T-helper 22 cell (primary cell): ENCODE measurements at places on chromosomes 7 and 10.
A peak's percentile ranks its signal among the peaks of the same experiment; 100 is the strongest.

GRCh38 chr7:118045629-118046028, 138.3 kb upstream of the LSM8 start:
- DNase-seq, result no peak

DNA sequence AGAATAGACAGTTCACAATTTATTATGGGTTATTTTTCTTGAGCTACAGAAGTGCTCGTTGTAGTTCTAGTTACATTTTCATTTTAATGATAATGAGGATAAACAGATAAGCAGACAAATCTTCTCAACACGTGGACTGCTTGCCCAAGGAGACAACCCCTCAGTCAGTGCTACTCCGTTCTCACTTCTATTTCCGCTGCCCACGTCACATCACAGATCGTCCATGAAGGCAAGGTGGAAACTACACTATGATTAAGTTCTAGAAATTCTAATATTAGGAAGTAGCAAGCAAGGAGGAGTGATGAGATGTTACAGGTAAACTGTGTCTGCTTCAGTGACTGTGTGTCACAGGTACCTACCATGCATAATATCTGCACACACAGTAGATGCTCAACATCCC, 210.5 kb downstream of the CHCHD3 start:
- DNase-seq, result no peak

DNA sequence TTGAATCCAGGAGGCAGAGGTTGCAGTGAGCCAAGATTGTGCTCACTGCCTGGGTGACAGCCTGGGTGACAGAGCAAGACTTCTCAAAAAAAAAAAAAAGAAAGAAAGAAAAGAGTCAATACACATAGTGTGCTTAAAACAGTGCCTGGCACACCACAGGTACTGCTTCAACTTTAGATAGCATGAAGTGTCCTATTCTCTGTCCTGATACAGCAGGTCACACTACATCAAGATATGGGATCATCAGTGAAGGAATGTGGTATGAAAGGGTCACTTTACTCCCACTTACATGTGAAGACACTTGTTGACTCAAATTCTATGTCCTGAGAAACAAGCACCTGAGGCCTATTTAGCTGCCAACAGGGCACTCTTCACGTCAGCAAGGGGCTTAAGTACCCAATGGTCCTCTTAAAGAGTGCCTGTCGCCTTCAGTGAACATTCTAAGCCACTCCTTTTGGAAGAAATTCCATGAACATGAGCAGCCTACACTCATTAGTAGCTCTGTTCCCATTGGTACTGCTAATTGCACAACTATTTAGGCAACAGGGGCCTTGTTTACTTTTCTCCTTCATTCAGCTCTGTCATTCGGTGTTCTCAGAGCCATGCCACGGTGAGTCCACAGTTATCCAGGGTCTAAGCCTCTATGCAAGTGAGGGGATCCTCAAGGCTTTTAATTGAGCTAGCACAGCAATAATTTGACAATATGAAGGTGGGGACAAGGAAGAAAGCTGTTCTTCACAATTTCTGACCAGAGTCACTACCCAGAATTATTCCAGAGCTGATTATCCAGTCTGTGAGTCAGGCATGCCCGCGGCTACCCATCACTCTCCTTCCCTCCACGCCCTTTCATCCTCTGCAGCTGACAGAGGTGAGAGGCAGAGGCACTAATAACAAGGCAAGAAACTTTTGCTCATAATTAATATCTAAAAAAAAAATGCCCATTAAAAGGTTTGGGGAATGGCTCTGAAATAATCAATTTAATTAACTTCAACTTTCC, 56.6 kb upstream of the PTN start:
- DNase-seq, result no peak

- DNase-seq, result no peak
These were observed 14.4 kb upstream of the IL15RA start for GRCh38 chr10:5991708-5992107.

- no peak for DNase-seq
These were observed 188.2 kb downstream of the PTPN20 start for GRCh38 chr10:47099474-47099873.

DNA sequence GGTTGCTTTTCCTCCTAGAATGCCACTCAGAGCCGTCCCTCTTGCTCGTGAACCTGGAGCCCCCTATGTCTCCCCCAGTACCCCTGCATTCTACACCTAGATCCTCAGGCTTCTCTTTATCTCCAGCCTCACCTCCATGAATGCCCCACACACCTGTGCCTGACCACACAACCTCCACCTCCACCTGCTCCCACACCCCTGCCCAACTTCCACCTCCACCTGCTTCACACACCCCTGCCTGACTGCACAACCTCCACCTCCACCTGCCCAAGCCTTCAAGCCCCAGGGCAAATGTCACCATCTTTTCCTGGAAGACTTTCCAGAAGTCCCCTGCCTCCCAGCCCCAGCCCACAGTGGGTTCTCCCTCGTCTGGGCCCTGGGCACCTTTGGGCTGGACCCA, 6.9 kb upstream of the LFNG start:
- DNase-seq, result no peak

DNA sequence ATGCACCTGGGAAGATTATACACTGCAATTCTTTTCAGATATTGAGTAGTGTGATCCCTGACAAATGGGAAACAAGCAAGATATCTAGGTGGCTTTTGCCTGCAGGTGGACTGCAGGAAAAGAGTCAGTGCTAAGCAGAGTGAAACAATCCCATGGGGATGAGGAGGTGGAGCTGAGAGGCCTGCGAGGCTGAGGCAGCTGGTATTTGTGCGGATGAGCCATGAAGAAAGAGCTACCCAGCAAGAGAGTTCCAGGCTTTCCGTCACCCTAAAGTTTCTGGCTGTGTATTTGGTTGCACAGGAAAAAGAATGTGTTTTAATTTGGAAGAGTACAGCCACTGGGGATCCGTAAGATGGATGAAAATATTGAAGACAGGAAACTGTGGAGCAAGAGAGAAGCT, 714.1 kb upstream of the COBL start:
- DNase-seq, result no peak

- DNase-seq, result no peak
These were observed 28.1 kb upstream of the PTN start for GRCh38 chr7:137371616-137372015.

DNA sequence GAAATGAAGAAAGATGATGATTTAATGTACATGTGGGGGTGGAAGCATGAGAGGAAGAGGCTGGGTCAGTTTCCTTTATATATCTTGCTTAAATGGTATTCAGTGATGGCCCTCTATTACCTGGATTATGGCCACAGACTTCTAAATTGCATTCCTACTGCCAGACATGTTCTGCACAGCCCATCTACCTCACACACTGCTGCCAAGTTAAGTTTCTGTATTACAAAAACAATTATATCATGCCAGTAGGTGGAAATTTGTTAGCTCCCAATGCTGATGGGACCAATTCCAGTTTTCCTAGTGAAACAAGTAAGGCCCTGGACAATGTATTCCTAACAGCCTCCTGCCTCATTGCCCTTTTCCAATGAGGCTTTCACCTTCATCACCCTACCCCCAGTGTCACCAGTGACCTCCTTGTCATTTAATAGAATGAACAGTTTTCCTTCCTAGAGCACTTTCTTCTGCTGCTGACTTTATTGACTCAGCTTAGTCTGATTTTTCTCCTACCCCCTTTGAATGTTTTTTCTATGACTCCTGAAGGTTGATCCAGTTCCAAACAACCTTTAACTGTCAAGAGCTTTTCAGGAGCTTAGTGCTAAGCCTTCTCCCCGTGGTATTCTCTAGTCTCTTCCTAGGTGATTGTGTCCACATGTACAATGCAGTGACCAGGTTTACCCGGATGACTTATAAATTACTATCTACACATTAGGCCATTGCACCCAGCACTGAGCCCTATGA, 316.6 kb upstream of the ANKRD30A start:
- DNase-seq, result no peak

- DNase-seq, result no peak
These were observed 110.7 kb downstream of the INHBA start for GRCh38 chr7:41592236-41592635.

DNA sequence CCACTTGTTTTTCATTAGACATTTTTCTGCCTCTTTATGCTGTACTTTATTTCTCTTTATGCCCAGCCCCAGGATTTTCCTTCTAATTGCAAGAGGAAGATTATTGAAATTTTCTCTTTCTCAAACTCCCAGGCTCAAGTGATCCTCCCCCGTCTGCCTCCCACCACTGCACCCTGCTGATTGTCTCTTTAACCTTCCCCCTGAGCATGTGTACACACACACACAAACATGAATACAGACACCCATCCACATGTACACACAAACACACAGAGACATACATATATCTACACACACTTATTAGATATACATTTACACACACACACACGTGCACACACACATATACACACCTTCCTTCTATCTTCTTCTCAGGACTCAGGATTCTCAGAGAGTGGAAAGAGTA, 37.3 kb upstream of the MAP3K8 start:
- DNase-seq, result no peak

DNA sequence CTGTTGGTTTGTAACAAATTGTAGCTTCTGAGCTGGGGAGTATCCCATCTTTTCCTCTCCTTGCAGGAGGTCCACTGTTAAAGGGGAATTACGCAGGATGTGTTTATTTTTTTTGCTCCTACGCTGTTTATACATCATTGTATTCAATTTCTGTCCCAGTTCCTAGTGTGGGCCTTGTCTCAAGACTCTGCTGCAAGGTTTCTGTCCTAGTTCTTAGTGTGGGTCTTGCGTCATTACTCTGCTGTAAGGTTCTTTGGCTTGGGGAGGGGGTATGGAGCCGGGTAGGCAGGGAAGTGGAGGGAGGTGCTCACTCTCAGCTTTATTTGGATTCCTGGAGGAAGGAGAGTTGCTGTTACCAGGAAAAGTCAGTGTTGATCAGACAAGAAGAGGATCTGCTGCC, 64.0 kb upstream of the TRIM8 start:
- no peak for DNase-seq

GRCh38 chr10:62637249-62638061, 167.1 kb upstream of the ADO start:
- peak; percentile 21 for DNase-seq

DNA sequence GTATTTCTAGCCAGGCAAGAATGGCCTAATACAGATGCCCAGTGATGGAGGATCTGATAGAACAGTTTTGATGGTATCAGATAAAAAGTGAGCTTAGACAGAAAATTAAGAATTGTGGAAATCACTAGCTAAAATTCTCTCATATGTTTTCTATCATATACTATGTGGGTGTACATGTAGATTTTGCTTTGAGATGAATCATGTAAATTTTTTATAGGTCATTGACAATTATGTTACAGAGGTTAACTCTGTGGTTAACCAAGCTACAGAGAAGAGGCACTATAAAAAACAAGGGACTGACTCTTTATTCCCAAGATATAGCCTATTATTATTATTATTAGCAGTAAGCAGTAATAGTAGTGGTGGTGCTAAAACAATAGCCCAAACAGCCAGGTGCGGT, 156.5 kb downstream of the ITGA8 start:
- no peak for DNase-seq

DNA sequence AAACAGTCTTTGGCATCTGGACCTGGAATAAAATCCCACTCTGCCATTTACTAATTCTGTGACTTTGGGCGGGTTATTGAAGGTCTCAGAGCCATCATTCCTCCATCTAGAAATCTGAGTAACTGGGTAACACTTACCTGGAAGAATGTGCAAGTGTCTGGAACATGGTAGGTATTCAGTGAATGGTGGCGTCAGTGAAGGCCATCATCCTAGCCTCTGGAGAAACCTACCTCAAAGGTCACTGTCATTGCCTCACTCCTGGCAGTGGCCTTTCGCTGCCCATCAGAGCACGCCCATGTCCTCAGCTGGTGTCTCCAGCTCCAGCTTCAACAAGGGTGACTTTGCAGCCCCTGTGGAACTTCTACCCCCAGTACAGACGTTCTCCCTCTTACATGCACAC, 4.5 kb downstream of the GAL3ST4 start:
- no peak for DNase-seq

- no peak for DNase-seq
These were observed 1.1 kb upstream of the DPY19L1 start for GRCh38 chr7:35038354-35038753.

DNA sequence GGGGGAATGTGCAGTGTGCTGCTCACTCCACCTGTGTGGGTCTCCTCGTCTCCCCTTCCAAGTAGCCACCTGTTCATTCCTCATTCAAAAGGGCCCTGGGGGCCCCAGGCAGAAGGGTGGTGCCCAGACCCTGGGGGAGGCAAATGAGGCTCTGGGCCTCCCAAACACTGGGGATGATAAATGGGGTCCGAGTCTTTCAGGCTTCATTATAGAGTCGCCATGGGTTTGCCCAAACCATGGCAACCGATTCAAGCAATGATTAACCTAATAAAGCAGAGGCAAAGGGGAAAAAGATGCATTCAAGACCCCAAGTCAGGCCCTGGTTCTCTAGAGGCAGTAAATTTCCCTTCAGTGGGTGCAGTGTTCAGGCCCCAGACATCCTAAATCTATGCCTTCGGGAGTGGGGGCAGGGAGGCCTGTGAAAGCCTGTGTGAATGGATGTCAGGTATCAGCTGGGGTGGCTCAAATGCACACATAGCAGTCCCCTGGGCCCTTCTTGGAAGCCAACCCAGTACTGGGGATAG, 10.4 kb downstream of the NEUROG3 start:
- no peak for DNase-seq

GRCh38 chr7:109996927-109997326, 1094.0 kb upstream of the LRRN3 start:
- no peak for DNase-seq

GRCh38 chr7:46897381-46897780, 684.5 kb downstream of the TNS3 start:
- DNase-seq, result no peak

DNA sequence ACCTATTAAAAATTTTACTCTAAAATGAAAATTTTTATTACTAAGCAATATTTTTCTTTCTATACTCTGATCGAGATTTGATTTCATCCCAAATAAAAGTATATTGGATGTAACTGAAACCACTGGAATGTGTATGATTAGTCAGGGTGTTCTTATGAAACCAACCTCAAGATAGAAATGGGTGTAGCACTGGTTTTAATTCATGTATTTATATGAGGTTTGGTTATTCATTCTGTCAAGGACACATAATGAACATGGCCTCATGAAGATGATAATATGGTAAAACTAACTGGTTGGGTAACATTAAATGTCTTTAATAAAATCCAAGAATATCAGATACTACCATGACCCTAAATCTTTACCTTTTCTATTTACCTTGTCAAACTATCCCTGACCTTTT, 197.7 kb downstream of the SEMA3A start:
- no peak for DNase-seq

GRCh38 chr10:103839872-103840739, 15.3 kb downstream of the SH3PXD2A start:
- DNase-seq, result no peak

GRCh38 chr10:103456074-103456660, 2.5 kb downstream of the CALHM1 start:
- DNase-seq, result no peak

DNA sequence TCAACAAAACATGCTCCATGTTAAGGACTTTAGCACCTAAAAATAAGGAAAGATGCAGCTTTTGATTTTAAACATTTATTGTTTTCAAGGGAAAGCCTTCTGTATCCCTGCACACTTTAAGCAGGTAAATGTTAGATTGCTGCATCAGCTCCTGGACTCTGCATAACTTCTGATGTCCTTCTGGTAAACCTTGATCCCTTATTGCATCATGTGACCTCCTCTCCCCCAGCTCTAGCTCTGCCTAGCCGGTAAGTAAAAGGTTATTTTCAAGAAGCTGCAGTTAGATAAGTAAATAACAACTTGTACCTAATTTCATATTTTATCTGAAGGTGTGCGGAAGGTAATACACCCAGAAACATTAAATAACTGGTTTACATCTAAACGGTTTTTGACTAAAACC, 37.5 kb downstream of the PDK4 start:
- DNase-seq, result no peak
